ENCODE measurements at places on chromosomes 12 and 14.

DNA sequence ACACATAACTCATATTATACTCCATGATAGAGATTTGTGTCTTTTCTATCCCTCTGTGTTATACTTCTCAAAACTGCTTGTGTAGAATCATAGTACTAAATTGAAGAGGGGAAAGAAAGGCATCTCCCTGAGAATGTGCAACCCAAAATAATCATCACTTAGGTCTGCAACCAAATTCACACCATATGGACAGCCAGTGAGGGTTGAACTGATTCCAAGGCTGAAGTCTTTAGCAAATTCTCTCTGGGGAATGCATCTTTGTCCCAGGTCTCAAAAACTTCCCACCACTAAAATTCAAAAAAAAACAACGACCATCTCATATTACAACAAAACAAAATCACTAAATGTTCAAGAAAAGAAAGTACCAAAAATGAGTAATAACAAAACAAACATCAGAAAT is 11.0 kb downstream of the ZFC3H1 start:
- DNase-seq, result no peak

GRCh38 chr14:105926373-105927095 is 400.2 kb downstream of the TMEM121 start:
- no peak for DNase-seq

DNA sequence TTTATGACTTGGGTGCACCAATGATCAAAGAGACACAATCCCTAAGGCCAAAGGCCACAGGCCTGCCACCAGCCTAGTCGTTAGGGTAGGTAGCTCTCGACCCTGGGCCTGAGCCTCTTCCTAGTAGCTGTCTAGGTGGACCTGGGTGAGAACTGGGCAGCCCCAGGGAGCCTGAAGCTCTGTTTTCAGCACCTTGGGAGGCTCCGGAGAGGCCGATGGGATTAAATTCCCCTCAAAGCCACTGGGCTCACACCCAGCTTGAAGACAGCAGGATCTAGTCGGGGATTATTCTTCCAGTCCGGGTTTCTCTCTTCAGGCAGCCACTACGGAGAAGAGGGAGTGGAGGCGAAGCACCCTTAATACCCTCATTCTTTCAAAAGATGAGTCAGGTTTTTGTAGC is 79.8 kb downstream of the TMEM260 start:
- DNase-seq, result no peak

GRCh38 chr12:89236748-89237383 is 115.4 kb downstream of the DUSP6 start:
- no peak for DNase-seq
